ENCODE measurements at places on chromosomes 1 and 21.

DNA sequence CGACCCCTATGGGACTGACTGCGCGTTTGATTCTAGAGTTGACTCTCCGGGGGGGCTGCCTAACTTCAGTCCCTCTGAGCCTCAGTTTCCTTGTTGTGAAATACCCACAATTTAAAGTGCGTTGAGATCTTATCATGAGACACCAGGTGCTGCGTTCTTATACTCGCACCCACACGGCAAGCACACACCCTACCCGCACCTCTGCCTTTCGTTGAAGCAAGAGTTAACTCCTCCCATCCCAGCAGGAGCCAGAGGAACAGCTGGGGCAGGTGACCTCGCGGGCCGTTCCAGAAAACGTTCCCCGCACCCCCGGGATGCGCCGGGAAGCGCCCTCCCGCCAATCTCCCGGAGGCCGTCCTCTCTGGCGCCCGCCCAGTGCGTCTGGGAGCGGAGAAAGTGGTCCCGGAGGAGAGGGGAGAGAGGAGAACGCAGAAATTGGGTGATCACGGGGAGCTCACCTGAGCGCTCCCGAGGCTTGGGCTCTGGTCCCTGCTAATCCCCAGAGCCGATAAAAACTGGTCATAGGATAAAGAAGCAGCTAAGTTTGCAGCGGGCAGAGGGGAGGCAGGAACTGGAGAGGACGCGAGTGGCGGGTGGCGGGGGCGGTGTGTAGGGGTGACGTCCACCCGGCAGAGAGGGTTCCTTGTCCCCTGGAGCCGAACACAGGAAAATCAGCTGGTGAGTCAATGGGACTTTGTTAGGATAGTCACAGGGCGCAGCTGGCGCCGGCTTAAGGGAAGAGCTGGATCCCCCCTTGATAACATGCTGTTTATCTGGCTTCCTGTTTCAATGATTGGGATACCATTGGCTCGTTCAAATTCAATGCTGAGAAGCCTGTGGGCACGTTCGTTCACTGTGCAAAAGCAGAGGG is 869 bp downstream of the NAV1 start:
- DNase-seq, result no peak

GRCh38 chr1:26545969-26546323 is 16.4 kb downstream of the RPS6KA1 start:
- no peak for DNase-seq

- DNase-seq, result no peak
Observed at GRCh38 chr1:170716835-170717429, 53.0 kb downstream of the PRRX1 start.

DNA sequence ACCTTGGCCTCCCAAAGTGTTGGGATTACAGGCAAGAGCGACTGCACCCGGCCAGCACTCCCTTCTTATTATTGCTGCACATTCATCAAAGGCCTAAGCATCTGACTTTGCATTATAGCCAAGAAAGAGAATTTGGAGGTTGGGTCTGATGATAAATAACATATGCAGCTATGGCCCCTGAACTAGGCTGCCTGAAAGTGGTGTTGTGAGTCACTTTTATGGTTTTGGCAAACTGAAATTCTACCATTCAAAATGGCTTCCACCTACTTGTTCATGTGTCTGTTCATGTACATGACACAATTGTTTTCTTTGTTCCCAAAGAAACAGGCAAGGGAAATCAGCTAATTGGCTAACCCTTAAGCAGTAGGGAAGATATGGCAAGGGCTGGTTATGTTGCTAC is 25.0 kb upstream of the UAP1 start:
- DNase-seq, result no peak

DNA sequence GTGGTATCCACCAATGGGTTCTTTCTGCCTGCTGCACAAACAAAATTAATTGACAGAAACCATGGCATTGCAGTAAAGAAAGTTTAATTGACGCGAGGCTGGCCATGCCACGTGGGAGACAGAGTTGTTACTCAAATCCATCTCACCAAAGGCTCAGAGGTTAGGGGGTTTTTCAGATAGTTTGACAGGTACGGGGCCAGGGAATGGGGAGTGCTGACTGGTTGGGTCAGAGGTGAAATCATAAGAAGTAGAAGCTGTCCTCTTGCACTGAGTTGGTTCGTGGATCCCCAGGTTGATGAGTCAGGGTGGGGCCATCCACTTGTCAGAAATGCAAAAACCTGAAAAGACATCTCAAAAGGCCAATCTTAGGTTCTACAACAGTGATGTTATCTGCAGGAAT is 941 bp upstream of the TBCE start:
- no peak for DNase-seq
